Inflammatory macrophage (primary cell): ENCODE measurements at places on chromosomes 12 and 14.

- DNase-seq = no peak
Observed at GRCh38 chr12:108690542-108691174, 40.7 kb downstream of the CORO1C start.

DNA sequence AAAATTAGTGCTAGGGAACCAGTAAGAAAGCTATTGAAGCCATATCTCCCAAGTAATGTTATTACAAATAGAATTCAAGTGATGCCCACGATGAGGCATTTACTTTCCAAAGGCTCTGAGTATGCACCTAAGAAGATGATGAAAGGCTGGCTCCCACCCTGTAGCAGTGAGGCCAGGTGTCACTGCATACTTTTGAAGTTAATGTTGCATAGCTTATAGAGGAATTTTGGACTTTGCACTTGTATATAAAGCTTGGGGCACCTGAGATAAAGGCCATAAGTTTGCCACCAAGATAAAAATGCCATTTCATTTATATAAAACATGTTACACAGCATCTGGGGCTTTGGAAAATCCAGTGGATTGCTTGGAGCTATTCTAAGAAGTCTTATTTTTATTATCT is 96.2 kb downstream of the PTPRB start:
- DNase-seq = no peak

DNA sequence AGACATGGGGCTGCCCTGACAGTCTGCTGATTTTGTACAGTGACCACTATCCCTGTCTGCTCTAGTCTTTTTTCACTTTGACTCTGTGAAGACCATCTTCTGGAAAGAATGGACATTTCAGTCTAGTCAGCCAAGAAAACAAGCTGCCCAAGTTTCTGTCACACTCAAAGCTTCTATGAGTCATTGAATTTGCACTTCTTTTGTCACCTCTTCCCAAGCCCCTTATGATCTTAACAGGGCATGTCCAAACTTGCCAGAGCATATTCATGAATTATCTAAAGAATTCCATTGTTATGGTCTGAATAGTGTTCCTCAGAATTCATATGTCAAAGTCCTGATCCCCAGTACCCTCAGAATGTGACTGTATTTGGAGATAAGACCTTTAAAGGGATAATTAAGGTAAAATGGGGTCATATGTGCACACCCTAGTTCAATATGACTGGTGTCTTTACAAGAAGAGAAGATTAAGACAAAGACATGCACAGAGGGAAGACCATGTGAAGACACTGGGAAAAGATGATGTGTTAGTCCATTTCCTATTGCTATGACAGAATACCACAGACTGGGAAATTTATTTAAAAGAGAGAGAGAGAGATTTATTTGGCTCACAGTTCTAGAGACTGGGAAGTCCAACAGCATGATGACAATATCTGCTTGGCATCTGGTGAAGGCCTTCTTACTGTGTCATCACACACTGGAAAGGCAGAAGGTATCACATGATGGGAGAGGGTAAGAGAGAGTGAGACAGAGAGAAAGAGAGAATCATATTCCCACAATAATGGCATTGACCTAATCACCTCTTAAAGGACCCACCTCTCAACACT is 242.6 kb downstream of the BTG1 start:
- DNase-seq = no peak

- no peak for DNase-seq
Observed at GRCh38 chr12:121905746-121906145, 12.6 kb upstream of the CFAP251 start.

- DNase-seq = no peak
Observed at GRCh38 chr12:13128291-13128965, 25.0 kb upstream of the GSG1 start.

DNA sequence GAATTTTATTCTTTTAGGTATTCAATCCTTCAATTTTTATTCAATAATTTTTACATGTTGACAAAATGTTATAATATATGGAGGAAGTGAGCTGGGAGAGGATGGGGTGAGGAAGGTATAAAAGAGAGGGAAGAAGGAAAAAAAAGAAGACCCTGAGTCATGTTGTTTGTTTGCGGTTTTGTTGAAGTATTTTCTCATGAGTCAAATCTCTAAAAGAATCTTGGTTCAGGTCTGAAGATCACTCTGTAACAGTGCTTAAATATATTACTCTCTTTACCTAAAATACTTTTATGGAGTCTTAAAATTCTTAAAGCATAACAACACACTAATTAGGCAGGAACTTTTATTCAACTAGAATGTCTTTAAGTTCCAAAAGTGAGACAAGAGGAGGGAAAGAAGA is 489.6 kb upstream of the GARIN6 start:
- no peak for DNase-seq

- DNase-seq = no peak
Observed at GRCh38 chr12:64587447-64587846, 22.8 kb upstream of the RASSF3 start.

GRCh38 chr12:25713264-25713663 is 160.2 kb upstream of the LMNTD1 start:
- no peak for DNase-seq

- DNase-seq = no peak
Observed at GRCh38 chr12:120532701-120533238, 1.4 kb upstream of the RNF10 start.

DNA sequence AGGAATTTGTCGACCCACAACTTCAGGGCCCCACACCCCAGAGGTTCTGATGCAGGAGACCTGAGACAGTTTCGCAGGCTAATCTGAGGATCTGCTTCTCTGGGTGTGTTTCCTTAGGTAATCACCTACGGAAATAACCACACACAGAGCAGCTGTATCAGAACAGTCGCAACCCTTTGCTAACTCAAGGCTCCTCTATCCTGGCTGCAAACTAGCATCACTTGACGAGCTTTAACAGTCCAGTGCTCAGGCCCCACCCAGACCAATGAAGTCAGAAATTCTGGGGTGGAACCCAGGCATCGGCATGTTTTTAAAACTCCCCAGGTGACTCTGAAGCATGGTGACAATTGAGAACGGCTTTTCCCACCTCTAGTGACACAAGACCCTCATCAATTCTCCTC is 20.7 kb downstream of the SLC7A7 start:
- no peak for DNase-seq

DNA sequence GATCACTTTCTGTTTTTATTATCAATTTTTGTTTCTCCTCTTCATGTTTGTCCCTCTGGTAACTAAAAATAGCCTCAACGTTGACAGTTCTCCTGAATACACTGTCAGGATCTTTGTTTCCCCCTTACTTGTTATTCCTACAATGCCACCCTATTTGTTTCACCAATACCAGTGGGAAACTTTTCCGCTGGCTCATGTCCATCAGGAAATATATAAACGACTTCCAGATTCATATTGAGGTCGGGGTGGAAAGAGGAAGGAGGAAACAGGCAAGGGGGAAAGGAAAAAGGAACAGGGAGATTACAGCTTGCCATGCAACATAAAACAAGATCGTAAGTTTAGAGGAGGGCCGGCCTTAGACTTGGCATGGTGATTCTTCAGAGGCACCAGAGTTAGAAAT is 61.7 kb downstream of the BTBD7 start:
- peak; percentile 7 for DNase-seq

- DNase-seq = no peak
Observed at GRCh38 chr12:27515671-27516070, 8.3 kb upstream of the PPFIBP1 start.

- peak; percentile 9 for DNase-seq
Observed at GRCh38 chr14:38874721-38875120, 228.3 kb downstream of the SEC23A start.

DNA sequence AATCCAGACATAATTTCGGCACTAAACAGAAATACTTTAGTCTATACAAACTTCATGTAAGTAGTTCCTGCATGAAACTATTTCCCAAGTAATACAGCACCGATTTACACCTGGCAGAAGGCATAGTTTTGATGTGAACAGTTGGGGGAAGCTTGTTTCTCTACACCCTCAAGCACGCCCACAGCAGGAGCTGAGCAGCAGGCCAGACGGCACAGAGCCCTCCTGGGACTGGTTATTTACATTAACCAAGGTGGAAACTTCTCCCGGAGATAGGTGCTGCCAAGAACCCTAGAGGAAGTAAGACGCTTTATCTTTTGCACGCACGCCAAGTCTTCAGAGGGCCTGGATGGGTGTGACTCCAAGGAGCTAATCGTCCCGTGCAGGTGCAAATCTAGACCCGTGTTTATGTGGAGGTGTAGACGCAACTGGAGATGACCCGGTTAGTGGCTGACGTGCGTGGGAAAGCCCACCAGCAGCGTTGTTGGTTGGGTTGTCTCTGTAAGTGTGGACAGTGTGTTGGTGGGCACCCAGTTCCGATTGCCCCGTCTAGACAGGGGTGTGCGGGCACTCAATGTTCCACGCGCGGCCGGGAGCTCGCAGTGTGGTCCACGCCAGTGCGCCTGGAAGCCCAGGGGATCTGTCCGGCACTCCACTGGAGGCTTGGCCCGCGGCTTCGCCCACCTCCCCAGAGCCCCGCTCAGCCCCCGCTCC is 767 bp upstream of the TCP11L2 start:
- no peak for DNase-seq

DNA sequence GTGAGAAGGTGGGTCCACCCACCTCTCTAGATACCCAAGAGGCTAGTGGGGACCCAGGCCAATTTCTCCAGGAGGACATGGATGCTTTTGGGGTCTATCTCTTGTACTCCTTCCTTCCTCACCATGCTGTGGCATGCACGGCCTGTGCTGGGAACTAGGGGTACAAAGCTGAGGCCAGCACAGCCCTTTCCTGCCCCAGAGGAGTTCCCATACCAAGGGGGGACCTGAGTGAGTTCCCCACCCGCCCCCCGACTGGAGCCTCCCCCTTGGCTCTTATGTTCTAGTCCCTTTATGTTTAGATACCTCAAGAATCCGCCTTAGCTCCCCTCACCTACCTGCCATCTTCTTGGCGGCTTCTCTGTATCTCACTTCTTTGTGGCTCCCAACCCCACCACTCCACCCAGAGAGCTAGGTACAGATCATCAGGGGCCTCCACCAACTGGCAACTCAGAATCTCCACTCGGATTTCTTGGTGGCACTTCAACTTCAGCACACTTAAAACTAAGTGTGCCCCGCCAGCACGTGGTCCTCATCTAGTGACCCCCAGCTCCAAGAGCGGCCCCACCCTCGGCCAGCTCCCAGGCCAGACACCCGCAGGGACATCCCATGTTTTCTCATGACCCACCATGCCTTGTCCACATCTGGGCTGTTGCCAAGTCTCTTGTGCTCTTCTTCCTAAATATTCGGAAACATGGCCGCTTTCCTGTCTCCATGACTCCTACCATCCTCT is 115.2 kb upstream of the RTL1 start:
- DNase-seq = no peak

DNA sequence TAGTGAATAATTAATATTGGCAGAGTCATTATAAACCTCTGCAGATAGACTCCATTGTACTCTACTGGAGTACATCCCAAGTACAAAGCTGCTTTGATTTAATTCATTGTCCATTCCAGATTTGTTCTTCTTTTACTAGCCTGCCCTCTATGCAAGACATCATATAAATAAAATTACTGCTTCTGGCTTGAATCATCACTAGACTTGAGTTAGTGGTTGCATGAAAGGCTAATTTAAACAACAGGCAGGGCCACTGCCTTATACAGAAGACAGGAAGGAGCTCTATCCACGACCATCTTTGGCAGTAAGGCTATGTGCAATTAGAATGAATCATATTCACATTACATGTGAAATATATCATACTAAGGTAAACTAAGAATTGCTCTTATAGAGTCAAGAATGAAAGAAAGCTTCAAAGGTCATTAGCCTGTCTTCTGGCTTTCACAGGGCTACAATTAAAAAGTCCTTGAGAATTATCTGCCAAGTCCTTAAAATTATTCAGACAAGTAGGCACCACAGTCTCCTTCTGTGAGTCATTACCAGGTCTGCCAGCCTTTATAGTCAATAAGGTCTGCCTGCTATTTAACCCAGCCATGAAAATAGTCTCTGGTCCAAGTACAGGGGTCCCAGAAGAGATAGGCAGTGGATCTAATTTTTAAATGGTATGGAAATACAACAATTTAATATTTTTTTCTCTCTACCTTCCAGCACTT is 631.8 kb downstream of the TMTC2 start:
- no peak for DNase-seq

GRCh38 chr12:53496752-53497032 is 2.6 kb downstream of the MAP3K12 start:
- no peak for DNase-seq

GRCh38 chr14:96121660-96122395 is 82.7 kb downstream of the C14orf132 start:
- DNase-seq = no peak

GRCh38 chr14:24430682-24431568 is 1.2 kb downstream of the KHNYN start:
- DNase-seq = no peak

DNA sequence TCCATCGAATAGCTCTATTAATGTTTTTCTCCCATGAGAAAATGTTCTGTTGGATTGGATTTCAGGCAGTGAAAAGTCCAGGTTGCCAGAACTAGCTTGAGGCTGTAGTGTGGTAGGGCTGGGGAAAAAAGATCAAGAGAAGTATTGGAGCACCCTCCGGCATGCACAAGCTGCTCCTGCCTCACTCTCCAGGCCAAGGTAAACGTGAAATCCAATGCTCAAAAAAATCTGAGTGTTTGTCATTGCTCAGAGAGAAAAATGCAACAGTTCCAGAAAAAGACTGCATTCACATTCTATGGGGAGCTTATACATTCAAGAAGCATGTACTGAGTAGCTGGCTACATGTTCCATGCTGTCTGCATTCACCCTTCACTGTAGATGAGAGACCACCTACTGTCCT is 680.9 kb upstream of the TBX3 start:
- no peak for DNase-seq

DNA sequence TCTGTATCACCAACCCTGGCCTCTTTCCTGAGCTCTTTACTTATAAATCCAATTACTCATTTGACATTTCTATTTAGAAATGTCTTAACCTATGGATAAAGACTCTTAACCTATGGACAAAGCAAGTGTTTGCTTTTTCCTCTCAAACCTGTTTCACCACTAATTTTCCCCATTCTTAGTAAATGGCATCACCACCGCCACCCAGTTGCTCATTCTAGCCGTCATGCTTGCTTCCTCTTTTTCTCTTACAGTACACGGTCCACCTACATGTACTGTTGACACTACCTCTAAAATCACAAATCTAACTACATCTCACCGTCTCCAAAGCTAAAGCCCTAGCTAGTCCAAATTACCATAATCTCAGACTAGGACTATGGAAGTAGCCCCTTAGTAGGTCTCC is 60.0 kb downstream of the CAPS2 start:
- DNase-seq = no peak

- DNase-seq = no peak
Observed at GRCh38 chr14:76257111-76257803, 105.5 kb downstream of the GPATCH2L start.

- DNase-seq = no peak
Observed at GRCh38 chr12:105644770-105645169, 314.3 kb downstream of the C12orf75 start.
